ENCODE measurements at places on chromosomes 2 and 18.

DNA sequence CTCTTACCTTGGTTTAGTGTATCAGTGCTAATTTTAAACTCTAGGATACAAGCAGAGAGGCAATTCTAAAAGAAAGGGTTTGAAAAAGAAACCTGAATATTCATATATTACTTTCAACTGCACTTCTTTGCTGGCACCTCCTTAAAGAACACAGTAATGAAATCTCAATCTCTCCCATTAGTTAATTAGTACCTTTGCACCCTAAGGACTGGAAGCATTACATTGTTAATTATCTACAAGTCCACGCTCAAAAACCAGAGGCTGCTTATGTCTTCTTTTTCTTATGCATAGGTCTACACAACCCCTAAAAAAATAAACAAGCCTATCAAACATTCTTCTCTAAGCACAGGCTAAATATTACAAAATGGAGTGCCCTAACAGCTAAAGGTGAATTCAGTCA is 20.2 kb downstream of the EPHA4 start:
- DNase-seq, result no peak

- no peak for DNase-seq
Observed at GRCh38 chr2:235770909-235771820, 277.3 kb downstream of the AGAP1 start.

DNA sequence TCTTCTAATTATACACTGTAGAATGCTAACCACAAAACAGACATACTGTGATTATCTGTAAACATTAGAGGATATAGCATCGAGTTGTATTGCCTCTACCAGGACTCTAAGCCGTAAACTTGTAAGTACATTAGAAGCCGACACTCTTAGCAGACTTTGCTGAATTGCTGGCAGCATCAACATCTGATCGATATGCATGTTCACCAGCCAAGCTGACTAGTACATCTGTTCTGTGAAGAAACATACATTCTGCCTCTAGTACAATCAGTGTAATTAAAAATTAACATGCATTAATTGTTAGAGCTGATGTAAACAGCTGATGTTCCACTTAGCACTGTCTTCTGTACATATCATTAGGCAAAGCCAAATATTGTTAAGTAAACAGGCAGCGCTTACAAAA is 502.2 kb downstream of the NR4A2 start:
- DNase-seq, result no peak

GRCh38 chr2:101089419-101089818 is 61.8 kb downstream of the TBC1D8 start:
- no peak for DNase-seq

DNA sequence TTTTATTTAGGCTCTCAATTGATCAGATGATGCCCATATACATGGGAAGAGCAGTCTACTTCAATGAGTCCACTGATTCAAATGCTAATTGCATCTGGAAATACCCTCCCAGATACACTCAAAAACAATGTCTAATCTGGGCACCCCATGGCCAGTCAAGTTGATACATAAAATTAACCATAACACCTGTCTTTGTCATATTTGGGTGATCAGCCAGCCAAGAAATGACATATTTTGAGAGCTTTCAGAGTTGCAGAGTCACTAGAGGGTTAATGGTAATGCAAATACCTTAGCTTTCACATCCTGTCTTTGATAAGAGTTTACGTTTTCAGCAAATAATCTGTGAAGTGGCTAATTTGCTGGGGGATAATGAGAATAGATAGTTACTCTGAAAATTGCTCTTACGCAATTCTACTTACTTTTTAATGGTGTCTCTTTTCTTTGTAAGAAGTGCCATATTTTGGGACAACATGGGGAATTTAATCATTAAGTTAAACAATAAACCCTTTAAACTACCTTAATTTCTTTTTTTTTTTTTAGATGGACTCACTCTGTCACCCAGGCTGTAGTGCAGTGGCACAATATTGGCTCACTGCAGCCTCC is 49.1 kb downstream of the CCDC195 start:
- no peak for DNase-seq

- no peak for DNase-seq
Observed at GRCh38 chr2:187057466-187057865, 208.5 kb upstream of the ZSWIM2 start.

Measured in kidney glomerular epithelial cell (primary cell).